HCEC 1CT (cell line): ENCODE measurements at places on chromosomes 11 and 22.

DNA sequence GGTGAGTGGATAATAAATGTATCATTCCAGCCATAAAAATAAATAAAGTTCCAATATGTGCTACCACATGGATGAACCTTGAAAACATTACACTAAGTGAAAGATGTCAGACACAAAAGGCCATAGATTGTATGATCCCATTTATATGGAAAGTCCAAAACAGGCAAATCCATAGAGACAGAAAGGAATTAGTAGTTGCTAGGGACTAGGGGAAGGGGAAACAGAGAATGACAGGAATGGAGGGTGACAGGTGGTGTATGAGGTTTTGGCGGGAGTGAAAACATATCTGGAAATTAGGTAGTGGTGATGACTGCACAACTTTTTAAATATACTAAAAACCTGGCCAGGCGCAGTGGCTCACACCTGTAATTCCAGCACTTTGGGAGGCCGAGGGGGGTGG lies 15.2 kb upstream of the CARD10 start:
- DNase-seq = no peak

GRCh38 chr11:23406131-23406819 lies 546.0 kb upstream of the CCDC179 start:
- no peak for DNase-seq

DNA sequence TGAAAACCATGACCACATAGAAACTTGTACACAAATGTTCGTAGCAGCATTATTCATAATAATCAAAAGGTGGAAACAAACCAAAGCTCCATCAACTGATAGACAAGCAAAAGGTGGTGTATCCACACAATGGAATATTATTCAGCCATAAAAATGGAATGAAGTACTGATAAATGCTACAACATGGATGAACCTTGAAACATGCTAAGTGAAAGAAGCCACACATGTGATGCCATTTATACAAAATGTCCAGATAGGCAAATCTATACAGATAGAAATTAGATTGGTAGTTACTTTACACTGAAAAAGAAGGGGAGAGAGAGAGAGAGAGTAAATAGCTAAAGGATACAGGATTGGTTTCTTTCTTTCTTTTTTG lies 27.7 kb downstream of the MAPK1 start:
- DNase-seq = no peak

DNA sequence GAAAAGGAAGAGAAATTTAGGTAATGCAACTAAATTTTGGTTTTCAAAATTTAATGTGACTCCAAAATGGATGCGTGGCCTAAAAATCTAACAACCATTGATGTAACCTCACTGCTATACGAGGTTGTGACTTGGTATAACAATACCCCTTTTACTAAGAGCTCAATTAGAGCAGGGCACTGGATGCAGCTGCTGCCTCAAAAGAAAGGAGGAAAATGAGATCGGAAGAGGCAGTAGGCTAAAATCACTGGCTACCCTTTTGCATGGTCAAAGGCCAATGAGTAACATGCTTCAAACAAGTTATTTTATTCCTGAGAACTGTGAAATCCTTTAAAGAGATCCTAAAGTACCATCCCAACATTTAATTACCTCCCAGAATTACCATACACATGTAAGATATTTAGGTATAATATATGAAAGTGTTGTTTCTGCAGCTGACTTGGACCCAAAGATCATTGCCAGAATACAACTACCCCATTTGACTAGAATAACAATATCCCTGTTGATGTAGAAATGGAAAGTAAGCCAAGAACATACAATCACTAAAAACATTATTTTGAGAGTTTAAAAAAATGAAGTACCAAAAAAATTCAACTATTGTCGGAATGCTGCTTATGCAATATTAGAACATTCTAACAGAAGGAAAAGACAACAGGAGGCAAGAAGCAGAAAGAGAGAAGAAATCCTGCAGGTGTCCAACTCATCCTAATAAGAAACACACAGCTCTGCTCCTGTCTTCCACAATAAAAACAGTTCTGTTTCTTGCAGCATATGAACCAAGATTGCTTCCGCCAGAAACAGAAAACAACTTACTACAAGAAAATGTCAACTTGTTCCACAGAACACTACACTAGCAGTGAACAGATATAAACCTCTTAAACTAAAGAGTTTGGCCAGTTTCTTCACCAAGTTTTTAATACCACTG lies 15.0 kb downstream of the SIK3 start:
- no peak for DNase-seq

- DNase-seq = no peak
Measured at GRCh38 chr22:40642316-40642715, 5.8 kb upstream of the MRTFA start.

DNA sequence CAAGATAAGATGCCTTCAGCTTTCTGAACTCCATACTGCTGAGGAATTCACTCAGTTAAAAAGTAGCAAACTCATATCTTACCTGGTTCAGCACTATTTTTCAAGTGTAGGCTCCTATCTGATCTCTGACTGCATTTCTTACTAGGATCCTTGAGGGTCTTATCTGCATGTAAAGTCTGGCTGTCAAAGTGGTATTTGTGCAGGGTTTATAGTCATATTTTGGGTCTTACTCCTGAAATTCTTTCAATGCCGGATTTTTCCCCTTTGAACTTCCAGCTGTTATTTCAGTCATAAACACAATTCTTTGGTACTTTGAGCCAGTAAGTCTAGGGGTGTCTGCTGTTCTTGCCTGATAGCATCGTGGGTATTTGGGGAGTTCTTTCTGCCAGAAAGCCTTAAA lies 25.3 kb upstream of the NOX4 start:
- DNase-seq = no peak

- DNase-seq = no peak
Measured at GRCh38 chr11:64234647-64235379, 429 bp downstream of the VEGFB start.
